Osteocyte (in vitro differentiated cells): ENCODE measurements at places on chromosomes 4 and X. TPM values are rescaled to one million over a fixed set of nuclear protein-coding genes. Genes with fewer than 3 reads are reported as not detected.

DNA sequence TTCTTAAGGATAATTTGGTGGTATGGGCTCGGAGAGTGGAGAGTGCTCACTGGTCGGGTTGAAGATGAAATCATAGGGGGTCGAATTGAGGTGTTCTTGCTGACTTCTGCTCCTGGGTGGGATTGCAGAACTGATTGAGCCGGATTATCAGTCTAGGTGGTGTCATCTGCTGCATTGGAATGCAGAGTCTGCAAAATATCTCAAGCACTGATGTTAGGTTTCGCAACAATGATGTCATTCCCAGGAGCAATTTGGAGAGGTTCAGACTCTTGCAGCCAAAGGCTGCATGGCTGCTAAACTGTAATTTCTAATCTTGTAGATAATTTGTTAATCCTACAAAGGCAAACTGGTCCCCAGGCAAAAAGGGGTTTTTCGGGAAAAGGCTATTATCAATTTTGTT lies 67.7 kb downstream of the RHOH start:
- no peak for DNase-seq

DNA sequence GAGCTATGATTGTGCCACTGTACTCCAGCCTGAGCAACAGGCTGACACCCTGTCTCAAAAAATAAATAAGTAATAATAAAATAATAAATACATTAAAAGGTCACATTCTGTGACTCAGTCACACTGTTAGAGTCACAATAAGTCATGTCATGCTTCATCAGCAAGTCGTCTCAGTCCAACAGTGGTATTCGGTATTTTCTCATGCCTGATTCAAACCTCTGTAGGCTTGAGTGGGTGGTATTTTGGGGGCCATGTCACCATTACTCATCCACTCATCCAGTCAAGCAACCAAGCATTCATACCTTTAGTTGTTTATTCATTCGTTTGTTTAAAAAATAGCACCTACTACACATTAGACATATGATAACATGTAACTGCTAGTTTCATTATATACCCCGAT lies 46.9 kb downstream of the SUPT20HL2 start:
- DNase-seq = no peak

DNA sequence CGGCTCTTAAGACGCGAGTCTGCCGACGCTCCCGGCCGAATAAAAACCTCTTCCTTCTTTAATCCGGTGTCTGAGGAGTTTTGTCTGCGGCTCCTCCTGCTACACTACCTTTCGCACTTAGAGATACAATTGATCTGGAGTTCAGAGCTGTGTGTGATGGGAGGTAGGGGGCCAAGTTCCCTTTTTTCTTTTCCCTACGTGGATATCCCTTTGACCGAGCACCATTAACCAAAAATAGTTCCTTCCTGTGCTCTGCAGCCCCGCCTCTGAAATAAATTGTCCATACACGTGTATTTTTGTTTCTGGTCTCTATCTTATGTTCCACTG lies 555 bp upstream of the PGM2 start:
- DNase-seq = no peak

- DNase-seq = no peak
Measured at GRCh38 chr4:142567199-142567598, 278.9 kb downstream of the INPP4B start.

DNA sequence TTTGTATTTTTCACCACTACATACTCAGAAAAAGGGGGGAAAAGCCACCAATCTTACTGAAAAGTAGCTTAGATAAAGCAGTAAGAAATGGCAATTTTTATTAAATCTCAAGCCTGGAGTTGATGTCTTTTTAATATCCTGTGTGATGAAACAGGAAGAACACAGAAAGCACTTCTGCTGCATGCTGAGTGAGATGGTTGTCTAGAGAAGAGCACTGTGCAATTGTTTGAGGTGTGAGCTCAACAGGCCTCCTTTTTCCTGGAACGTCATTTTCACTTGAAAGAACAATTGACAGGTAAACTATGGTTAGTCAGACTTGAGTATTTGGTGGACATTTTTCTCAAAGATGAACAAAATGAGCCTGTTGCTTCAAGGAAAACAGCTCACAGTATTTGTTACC lies 73.9 kb downstream of the RTL5 start:
- no peak for DNase-seq

DNA sequence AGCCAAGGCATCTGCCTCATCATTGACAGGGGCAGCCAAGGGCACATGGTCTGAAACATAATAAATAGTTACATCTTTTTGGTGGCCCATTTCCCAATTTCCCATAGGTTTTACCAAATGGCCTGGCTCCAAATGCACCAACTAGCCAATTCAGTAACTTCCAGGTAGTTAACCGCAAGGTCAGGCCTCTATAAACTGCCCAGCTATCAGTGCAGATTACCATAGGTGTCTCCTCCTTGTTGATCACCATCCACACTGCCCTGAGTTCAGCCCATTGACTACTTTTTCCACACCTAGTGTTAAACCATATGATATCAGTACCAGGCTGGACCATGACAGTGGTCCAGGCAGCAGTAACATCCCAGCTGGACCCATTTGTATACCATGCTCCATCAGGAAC lies 1145.1 kb upstream of the POU3F4 start:
- DNase-seq = no peak

DNA sequence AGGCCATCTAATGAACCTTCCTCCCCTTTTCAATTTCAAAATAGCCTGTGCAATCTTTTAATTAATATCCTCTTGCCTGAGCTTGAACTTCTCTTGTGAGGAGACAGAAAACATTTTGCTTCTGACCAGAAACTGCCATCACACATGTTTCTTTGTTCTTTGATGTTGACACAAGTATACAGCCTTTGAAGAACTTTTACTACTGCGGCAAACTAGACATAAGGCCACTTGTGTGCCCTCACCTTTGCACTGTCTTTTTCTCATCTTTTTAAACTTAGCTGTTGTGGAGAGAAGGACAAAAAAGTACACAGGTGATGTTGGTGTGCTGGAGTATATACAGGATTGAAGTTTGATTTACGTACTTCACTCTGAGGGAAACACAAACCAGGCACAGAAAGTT lies 116.3 kb upstream of the C1GALT1C1 start:
- no peak for DNase-seq

GRCh38 chr4:5365071-5366008 lies 314.1 kb downstream of the STK32B start:
- DNase-seq = peak; percentile 77

GRCh38 chr4:93320356-93320755 lies 508.2 kb upstream of the ATOH1 start:
- no peak for DNase-seq

DNA sequence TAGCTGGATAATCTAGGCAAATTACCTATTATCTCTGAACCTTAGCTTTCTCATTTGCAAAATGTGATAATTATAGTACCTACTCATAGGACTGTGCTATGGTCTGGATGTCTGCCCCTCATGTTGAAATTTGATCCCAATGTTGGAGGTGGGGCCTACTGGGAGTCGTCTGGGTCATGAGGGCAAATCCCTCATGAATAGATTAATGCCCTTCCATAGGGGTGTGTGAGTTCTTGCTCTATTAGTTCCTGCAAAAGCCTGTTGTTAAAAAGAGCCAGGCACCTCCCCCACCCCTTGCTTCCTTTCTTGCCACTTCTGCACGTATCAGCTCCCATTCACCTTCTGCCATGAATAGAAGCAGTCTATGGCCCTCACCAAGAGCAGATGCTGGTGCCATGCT lies 73.9 kb downstream of the SERTM2 start:
- DNase-seq = no peak

DNA sequence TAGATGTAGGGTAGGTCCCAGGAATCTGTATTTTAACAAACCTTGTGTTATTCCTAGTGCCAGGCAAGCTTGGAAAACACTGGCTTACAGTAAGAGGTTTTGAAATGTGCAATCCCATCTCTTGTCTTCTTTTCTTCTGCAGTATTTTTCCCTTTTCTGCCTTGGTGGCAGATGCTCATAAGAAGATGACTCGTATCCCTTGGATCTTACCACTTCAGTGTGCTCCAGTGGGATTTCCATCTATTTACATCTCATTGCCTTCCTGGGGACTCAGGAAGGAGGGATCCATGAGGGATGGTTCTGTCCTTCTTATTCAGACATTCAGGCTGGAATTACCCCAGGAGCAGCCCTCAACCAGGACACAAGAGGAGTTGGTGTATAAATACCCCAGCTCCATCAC lies 136.6 kb downstream of the NHS start:
- DNase-seq = no peak

DNA sequence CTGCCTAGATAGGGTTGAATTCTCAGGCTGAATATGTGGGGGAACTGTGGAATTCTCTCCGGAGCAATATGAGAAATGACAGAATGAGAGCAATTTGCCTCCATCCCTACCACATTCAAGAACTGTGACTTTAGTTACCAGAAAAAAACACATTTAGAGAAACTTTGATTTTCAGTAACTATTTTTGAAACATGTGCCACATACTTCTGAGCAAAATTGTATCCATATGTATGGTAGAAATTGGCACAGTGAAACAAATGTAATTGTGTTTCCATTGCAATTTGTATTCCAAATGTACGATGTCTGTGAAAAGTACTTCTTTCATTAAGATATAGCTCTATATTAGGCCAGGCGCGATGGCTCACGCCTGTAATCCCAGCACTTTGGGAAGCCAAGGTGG lies 5.5 kb upstream of the KLHL8 start:
- DNase-seq = no peak

DNA sequence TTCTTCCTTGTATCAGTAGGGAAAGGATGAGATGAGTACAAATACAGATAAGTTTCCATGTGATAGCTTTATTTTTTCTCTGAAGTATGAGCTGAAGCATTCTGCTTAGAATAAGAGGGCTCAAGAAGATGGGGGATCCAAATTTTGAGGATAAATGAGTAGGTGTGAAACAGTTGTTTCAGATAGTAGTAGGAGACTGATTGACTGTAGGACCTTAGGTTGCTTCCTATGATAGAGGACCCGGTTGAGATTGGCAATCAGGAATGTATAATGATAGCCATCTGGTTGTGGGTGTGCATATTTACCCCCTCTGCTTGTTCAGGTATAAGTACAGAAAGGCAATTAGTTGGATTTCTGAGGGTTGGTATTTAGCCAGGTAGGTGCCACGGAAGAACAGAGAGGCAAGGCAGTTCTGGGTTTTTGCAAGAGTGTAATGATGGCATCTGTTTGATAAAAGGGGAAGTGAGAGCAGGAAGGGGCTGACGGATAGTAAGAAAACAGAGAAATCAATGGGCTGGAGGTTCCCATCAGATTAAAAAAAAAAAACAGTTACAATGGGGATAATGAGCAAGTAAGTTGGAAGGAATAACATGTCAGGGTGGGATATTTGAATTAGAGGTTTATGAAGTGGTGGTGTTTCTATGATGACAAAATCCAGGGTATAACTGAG lies 13.7 kb downstream of the OCRL start:
- no peak for DNase-seq

GRCh38 chrX:15786915-15787314 lies 3.4 kb upstream of the ZRSR2 start:
- no peak for DNase-seq

DNA sequence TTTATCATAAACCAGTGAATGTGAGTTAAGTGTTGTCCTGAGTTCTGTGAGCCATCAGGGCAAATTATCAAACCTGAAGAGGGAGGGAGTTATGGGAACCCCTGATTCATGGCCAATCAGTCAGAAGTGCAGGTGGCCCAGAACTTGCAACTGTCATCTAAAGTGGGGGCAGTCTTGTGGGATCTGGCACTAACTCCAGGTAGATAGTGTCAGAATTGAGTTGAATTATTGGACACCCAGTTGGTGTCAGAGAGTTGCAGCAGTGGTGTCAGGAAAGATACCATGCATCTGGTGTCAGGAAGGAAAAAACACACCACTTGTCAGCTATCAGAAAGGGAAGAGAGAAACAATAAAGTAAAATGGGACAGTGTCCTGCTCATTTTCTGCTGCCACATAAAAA lies 8.4 kb downstream of the CORIN start:
- DNase-seq = no peak

- no peak for DNase-seq
Measured at GRCh38 chr4:77488882-77489281, 116.7 kb upstream of the CXCL13 start.

DNA sequence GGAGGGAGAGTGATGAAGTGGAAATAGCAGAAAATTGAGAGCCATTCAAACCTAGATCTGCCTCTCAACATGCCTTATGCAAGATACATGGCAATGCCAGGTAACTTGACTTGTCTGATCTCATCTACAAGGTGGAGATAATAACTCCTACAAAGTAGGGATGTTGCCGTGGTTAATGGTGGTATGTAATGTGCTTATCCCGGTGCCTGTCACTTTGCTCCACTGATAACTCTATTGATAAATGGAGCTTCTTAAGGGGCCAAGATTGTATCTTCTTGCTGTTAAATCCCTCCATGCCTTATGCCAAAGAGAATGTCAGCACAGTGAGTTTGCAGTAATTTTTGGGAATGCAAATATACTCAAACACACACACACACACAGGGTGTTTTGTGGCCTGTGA lies 355.8 kb downstream of the MAPK10 start:
- no peak for DNase-seq

DNA sequence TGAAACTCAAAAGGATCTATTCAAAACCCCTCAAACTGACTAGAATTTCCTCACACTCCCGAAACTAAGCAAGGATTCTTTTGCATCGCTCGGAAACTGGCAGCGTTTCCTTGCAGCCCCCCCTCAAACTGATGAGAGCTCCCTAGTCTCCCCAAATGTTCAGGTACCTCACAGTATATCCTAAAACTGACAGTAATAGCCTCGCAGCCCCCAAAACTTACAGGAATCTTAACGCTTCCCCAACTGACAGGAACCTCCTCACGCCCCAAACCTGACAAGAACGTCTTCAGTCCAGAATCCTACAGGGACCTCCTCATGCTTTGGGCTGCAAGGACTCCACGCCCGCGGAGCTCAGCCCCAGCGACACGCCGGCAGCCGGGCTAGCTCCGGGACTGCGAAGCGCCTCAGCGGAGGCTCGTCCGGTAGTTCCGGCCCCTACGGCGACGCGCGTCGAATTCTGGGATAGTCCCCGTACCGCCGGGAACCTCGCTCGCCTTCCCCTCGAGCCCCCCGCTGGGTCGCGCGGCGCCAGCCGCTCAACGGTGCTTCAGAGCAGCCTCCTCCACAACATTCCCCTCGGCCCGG lies 640 bp downstream of the PHF8 start:
- DNase-seq = peak; percentile 88

DNA sequence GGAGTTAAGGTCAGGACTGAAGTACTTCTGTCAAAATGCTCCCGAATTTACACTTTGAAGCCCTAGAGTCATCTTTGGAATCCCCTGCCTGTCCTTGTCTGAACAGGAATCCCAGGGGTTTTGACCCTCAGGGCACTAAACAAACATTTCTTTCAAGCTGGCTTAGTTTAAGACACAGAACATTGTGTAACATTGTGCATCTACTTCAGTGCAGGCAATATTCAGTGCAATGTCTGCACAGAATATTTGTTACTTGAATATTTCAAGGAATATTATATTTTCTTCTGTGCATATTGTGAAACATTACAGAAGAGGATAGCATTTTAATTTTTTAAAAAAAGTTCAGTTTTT lies 763.4 kb downstream of the PCDH18 start:
- no peak for DNase-seq

GRCh38 chr4:25367004-25367621 lies 9.9 kb upstream of the ANAPC4 start:
- no peak for DNase-seq

The TXK gene
- total RNA-seq = not detected in 2 replicates

The RNF150 gene
- total RNA-seq = 56.2 and 56.5 TPM in 2 replicates

The CACNA1F gene
- total RNA-seq = not detected in 2 replicates

The ARHGEF38 gene
- total RNA-seq = not detected in 2 replicates

The PPARGC1A gene
- 10.2 and 11.8 TPM in 2 replicates for total RNA-seq

The S100P gene
- not detected in 2 replicates for total RNA-seq

The ADH5 gene
- 136 and 142 TPM in 2 replicates for total RNA-seq

The PPEF2 gene
- total RNA-seq = not detected in 2 replicates

The TMEM156 gene
- total RNA-seq = not detected in 2 replicates

The REELD1 gene
- not detected in 2 replicates for total RNA-seq

The XKRX gene
- total RNA-seq = not detected in 2 replicates
